ENCODE measurements at places on chromosomes 2 and 18. TPM values are rescaled to one million over a fixed set of nuclear protein-coding genes. Genes with fewer than 3 reads are reported as not detected.

The DSG2 gene
- total RNA-seq = 15.5 TPM

The SATB2 gene
- 5.0 TPM for total RNA-seq

The EGR4 gene
- total RNA-seq = not detected

The CCDC85A gene
- 8.0 TPM for total RNA-seq

The INPP5D gene
- total RNA-seq = 26.2 TPM

The RAB17 gene
- 0.39 TPM for total RNA-seq

GRCh38 chr2:138950486-138950885 is 170.3 kb upstream of the NXPH2 start:
- DNase-seq = no peak

GRCh38 chr2:73610111-73610510 is 32.1 kb downstream of the NAT8 start:
- DNase-seq = no peak

- DNase-seq = no peak
Measured at GRCh38 chr2:222701721-222702131, 30.3 kb downstream of the MOGAT1 start.

- no peak for DNase-seq
Measured at GRCh38 chr2:113118263-113118657, 9.1 kb upstream of the IL1RN start.

- no peak for DNase-seq
Measured at GRCh38 chr2:186976329-186976728, 127.4 kb upstream of the ZSWIM2 start.

DNA sequence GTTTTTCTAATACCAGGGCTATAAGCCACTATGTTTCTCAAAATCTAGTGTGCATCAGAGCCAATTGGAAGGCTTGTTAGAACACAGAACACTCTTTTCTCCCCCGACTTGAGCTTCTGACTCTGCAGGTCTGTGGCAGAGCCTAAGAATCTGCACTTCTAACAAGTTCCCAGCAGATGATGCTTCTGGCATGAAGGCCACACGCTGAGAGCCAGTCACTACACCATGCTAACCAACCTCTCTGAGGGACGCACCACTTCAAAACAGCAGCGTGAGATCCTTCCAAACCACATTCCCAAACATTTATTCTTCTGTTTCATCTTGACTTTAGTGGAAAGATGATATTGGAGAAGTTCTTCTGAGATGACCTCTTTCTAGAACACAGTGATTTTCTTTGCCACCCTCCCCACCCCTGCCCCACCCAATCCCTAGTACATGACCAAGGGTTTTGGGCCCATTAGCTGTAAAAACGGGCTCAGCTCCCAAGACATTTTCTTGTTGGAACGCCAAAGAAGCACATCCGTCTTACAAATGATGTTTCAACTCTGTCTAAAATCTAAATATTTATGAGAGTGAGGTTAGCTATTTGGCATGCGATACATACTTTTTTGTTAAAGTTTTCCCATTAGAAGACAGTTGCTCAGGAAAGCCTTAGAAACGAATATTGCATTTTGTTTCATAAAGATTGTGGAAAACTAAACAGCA is 391.9 kb downstream of the TMEM182 start:
- DNase-seq = no peak

GRCh38 chr2:165016772-165017411 is 61.6 kb upstream of the SLC38A11 start:
- DNase-seq = no peak
